ENCODE measurements at places on chromosomes 1 and 21.

GRCh38 chr21:37551331-37551992 is 184.9 kb downstream of the DYRK1A start:
- DNase-seq = no peak

GRCh38 chr1:2383576-2383975 is 7.8 kb downstream of the MORN1 start:
- DNase-seq = no peak

GRCh38 chr1:107926436-107927080 is 38.4 kb downstream of the VAV3 start:
- DNase-seq = no peak

- no peak for DNase-seq
Observed at GRCh38 chr1:1342061-1342562, 7.1 kb downstream of the DVL1 start.

DNA sequence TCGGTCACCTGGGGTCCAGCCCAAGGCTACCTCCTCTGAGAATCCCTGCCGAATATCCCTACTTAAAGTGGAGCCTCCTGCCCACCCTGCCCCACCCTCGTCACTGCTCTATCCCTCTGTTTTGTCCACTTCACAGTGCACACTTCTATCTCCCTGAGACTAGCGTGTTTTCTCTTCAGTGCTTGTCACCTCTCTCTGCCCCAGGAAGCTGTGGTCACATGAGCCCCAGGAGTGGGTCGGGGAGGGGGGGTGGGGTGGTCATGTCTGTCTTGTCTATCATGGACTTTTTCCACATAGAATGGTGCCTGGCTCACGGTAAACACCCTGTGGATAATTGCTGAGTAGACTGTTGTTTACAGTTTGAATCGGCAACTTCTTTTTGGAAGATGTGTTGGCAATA is 673.6 kb downstream of the PTPRU start:
- DNase-seq = no peak

- DNase-seq = no peak
Observed at GRCh38 chr21:28742527-28742926, 250.2 kb downstream of the LTN1 start.

DNA sequence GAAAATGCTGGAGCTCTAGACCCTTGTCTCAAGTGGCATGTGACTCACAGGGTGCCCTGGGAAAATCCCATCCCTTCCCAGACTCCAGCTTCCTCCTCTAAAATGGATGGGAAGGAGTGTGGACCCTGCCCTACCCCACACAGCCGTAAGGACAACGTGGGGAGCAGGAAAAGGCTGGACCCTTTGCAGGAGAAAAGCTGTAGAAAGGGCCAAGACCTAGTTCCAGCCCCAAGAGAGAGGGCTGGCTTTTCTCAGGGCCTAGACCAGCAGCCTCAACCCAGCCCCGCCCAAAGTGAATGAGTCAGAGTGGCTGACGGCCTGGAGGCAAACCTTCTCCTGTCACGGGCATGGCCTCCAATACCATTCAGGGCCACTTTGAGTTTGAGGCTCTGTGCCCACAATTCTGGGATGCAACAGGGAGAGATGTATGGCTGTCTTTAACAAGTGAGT is 1.1 kb downstream of the LAMB3 start:
- DNase-seq = no peak

- DNase-seq = no peak
Observed at GRCh38 chr1:53502641-53503432, 43.6 kb downstream of the DMRTB1 start.

DNA sequence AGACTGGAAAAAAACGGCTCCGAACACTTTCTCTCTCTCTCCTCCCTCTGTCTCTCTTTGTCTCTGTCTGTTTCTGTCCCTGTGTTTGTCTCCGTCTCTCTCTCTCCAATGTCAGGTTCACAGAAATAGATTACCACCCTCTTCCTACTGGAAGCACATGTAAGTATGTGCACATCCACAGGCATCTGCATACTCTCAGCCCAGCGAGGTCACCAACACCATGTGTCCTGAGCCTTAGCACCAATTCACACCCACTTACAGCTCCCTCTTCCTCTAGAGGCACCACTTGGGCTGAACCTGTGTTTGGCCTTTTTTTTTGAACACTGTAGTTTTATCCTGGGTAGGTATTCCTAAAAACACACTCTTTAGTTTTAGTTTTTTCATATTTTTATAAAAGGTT is 130.5 kb downstream of the ETS2 start:
- DNase-seq = no peak

GRCh38 chr1:33143698-33144097 is 38.1 kb downstream of the TRIM62 start:
- no peak for DNase-seq

GRCh38 chr1:78491451-78492071 is 787 bp downstream of the PTGFR start:
- DNase-seq = no peak

GRCh38 chr21:16186742-16187141 is 457.0 kb downstream of the USP25 start:
- no peak for DNase-seq

- DNase-seq = no peak
Observed at GRCh38 chr1:88060112-88060673, 623.9 kb upstream of the PKN2 start.

GRCh38 chr1:90526954-90527353 is 190.1 kb downstream of the BARHL2 start:
- no peak for DNase-seq

DNA sequence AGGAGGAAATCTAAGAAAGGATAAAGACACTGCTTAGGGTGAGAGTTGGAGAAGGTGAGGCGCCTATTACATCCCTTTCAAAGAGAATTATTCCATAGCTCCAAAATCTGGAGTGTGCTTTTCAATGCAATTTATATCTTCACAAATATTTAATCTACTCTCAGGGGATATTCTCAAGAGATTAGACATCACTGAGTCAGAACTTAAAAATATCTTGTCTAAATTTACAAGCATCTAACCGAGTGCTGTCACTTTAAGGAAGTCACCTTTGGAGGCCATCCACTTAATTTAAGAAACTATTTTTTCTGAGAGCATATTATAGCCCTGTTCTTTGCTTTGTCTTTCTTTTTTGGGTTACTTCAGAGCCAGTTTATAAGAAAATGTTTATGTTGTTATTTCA is 134.6 kb downstream of the TNFSF18 start:
- DNase-seq = no peak

DNA sequence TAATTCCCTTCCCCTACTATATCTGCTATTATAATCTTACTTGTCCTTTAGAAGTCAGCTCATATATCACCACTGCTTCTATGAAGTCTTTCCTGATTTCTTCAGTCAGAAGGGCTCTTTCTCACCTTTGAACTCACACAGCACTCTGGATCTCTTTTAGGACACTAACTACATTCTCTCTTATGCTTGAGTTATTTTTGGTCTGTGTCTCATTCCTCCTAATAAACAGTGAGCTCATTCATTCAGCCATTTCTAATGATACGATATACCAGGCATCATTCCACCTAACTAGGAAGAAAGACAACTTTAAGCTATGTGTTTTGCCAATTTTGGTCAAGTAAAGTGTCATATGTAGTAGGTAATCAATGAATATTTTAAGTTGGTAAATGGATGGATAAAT is 1.2 kb upstream of the STYXL2 start:
- DNase-seq = no peak

GRCh38 chr1:203408486-203409481 is 57.9 kb upstream of the FMOD start:
- DNase-seq = no peak

- no peak for DNase-seq
Observed at GRCh38 chr1:93433407-93433961, 14.4 kb upstream of the FNBP1L start.

GRCh38 chr1:231807541-231807940 is 181.0 kb downstream of the DISC1 start:
- no peak for DNase-seq

- DNase-seq = no peak
Observed at GRCh38 chr1:88088481-88088880, 595.6 kb upstream of the PKN2 start.

GRCh38 chr1:218481116-218481775 is 136.1 kb downstream of the TGFB2 start:
- DNase-seq = no peak

DNA sequence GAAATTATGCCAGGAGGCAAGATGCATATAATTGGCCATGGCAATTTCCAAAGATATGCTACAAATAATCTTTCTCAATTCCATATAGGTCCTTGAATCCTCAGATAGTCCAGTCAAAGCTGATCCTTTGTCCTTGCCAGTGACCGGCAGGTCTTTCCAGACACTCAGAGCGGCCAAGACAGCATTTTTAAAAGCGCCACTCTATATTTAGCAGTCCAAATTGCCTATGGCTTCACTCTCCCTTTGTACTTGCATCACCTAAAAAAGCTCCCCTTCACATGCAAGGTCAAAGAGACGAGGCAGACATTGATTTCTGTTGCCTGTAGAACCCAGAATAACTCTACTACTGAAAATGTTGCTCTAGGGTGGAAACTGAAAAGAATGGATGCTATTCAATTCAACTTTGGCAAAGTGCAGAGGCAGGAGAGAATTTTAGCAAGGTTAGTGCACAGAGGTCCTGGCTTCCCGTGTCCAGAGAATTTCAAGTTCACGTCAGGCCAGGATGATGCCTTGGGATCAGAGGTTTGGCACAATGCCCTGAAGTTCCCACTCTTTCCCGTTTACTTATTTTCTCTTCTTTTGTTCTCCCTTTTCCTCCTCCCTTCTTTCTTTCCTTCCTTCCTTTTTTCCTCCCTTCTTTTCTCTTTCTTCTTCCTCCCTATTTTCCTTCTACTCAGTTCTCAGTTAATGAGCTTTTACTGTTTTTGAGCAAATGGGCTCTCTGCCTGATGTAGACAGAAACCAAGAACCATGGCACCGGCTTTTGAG is 108.5 kb downstream of the KCNK1 start:
- DNase-seq = no peak

DNA sequence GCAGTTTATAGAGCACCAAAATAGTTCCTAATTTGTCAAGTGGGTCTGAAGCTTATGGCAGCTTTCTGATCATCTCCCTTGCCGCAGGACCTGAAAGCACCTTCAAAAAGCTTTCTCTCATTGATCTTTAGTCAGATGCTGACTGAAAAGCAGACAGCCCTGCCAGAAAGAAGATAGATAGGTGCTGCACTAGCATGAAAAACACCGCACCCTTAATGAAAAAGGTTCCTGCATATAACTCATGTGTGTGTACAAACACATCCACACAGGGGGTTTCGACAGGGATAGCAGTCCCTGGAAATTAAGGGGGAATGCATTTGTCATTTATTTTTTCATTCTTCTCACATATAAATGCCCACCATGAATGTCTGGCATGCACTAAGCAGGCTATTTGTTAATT is 361.7 kb upstream of the SNX7 start:
- no peak for DNase-seq

GRCh38 chr1:202577381-202577780 is 132.9 kb downstream of the SYT2 start:
- DNase-seq = no peak

DNA sequence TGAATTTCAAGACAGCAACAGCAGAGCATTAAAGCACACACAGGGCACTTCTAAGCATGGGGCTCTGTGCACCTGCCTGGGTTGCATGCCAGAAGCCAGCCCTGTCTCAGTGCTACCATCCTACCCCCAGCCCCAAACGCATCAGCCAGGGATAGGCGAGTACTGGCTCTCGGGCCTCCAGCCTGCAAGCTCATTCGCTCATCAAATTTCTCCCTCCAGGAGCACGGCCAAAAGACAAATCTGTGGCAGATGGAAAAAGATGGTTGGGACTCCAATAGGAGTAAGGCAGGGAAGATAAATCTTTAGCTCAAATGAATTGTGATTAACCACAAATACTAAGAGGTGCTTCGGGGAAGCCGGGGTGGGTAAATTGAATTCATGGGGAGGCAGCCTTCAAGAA is 189.6 kb downstream of the KAZN start:
- no peak for DNase-seq

- DNase-seq = no peak
Observed at GRCh38 chr1:9078752-9079500, 9.5 kb upstream of the SLC2A5 start.

GRCh38 chr1:213273546-213273945 is 222.5 kb downstream of the RPS6KC1 start:
- no peak for DNase-seq

DNA sequence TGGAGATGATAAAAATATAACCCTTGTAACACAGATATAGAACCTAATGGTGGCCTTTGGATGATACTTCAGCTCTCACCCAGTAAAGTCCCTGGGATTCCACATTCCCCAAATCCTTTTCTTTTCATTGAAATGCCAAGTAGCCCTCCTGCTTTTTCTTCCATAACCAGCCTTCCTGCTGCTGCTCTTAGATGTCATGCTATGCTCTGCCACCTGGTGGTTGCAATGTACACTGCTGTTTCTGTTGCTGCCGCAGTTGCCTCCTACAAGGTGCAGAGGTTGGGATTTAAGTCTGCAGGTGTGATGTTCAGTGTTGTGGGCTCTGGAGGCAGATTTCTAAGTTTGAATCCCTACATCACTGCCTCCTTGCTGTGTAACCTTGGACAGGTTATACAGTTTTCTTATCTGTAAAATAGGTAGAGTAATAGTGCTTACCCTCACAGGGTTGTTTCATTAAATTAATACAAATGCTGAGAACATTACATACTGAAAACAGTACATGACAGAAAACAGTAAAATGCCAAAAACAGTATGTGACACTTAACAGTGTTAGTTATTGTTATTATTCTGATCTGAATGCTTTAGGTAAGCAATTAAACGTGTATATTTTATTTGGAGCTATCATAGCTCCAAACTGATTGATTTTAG is 64.3 kb downstream of the CAMSAP2 start:
- peak; percentile 19 for DNase-seq

GRCh38 chr1:167524651-167525050 is 6.3 kb upstream of the CD247 start:
- DNase-seq = no peak

- DNase-seq = no peak
Observed at GRCh38 chr1:46562498-46562897, 11.1 kb upstream of the KNCN start.

- DNase-seq = no peak
Observed at GRCh38 chr1:228765168-228765946, 30.1 kb downstream of the RHOU start.

DNA sequence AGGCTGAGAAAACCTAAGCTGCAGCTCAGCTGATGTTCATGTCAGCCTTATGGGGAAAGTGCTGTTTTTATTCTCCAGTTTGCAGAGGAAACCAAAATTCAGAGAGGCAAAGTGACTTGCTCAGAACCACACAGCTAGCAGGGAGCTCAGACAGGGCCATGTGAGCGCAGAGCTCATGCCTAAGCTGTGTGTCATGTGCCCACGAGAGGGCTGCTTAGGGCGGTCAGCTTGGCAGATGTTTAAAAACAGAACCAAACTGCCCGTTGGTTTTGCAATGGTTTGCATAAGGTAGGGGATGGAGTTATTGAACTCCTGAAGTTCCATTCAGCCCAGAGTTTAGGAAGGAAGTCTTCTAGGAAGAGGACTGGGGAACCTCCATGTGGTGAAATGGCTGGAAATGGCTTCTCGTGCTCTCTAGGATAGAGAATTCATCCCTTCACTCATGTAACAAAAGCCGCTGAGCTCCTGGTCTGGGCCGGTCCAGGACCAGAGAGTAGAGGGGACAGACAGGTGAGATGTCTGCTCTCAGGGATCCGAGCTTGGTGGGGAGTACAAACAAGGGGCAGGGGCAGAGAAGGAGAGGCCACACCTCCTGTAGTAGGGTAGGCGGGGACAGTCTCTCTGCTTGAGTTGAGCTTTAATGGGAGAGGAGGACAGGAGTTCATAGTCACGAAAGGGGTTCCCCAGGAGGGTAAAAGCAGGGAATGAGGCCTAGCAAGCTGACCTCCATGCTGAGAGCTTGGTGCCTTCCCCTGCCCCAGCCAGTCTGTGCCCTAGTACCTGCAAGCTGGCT is 46.9 kb downstream of the ARHGEF10L start:
- DNase-seq = no peak

Data from stimulated activated CD8-positive, alpha-beta memory T cell treated with anti-CD3 and anti-CD28 coated beads, Interleukin-7, amount 100 ng/mL, for 1 hour (primary cell).